Midbrain (tissue), 1 donor: ENCODE measurements at places on chromosomes 12 and 14.

GRCh38 chr12:40107803-40108620 lies 2.1 kb upstream of the SLC2A13 start:
- no peak for DNase-seq

DNA sequence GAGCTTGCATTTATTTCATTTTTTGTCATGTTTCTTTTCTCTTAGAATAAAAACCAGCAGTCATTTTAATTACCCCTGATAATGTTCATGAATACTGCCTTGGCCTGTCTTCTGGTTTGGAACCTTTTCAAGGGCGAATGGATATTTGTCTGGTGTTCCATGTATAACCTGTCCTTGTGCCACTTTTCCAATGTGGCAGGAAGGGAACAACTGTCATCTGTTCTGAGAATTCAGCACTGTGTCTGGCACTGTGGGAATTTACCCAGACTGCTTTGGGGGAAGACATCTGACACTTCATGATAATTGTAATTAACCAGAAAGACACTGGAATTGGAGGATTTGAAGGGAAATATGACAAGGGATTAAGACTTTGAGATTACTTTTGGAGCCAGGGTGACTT lies 352.8 kb downstream of the APAF1 start:
- DNase-seq = no peak

DNA sequence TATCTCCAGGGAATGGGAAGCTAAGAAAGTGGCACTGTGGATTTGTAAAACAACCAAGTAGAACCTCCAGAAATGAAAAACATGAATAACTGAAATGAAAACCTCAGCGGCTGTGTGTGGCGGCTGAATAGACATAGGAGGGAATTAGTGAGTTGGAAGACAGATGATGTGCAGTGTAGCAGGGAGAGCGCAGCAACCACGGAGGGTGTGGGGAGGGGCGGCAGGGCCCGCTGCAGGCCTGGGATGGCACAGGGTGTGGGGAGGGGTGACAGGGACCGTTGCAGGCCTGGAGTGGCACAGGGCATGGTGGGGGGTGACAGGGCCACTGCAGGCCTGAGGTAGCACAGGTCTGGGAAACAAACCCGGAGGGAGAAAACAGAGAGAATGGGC lies 51.1 kb downstream of the BEGAIN start:
- no peak for DNase-seq

DNA sequence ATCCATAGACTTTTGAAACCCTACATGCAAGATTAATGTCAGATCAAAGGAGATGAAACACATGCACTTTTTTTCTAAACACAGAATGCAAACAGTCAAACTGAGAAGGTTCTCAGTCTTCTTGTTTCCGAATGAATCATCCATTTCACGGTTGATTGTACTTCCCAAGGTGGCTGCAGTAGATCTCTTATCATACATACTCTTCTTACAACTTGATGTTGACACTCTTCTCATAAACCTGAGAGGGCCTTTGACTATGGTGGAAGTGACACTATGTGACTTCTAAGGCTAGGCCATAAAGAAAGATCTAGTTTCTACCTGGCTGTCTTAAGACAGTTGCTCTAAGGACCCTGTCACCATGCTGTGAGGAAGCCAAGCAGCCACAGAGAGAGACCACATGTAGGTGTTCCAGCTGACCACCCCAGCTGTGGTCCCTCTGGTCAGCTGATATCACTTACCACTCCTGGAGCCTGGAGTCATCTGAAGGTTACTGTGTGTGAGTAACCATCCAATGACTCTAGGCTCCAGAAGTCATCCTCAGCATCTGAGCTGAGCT lies 67.2 kb upstream of the HMGA2 start:
- no peak for DNase-seq

DNA sequence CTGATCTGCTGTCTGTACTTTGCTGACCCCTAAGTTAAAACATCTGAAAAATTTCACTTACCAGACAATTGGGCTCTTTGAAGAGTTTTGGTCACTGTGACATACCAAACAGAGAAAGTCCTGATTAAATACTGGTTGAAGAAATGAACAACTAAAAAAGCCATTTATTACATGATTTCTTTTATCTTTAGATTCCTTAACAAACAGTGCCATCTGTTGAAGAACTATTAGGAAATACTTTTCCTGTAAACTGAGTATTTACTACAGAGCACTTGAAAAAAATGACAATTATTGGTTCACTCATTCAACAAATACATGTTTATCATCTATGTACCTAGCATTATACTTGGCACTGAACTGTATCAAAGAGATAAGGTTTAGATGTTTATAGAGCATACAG lies 6.5 kb upstream of the WASHC4 start:
- no peak for DNase-seq

DNA sequence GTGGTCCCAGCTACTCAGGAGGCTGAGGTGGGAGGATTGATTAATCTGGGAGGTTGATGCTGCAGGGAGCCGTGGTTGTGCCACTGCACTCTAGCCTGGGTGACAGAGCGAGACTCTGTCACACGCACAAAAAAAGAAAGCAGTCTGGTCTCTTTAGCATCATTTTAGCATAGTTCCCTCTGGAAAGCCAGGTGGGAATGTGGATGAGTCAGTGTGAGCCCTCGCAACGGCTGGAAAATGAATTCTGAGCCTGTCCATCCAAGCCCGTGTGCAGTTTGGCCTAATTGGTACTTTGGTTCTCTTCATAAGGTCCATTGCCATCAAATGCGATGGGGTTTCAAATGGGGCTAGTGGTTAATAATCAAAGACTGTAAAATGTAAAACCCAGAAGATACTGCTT lies 2.4 kb downstream of the MYL2 start:
- no peak for DNase-seq

- DNase-seq = no peak
These were observed 942.3 kb upstream of the TMEM132C start for GRCh38 chr12:127324681-127325080.

DNA sequence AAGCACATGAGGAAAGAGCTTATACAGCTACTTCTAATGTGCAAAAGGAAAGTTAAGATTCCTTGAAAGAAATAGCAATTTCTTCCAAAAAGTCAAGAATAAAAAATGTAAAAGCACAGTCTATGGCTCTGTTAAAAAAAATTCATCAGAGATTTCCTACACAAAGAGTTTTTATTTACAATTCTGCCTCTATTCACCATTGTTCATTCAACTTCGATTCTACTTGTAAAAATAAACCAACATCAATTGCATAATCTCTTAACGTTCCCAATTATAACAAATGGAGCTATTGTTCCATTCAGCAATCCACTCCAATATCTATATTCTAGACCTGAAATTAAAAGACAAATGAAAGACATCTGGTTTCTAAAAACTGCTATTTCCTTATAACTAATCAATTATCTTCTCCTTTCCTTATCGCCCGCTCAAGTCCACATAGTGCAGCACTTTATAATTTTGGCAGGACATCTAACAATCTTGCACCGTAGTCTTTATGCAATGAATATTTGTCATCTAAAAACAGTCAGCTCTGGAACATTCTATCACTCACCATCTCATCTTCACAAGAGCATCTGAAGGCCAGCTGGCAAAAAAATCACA lies 6.2 kb downstream of the EIF2S3B start:
- peak; percentile 39 for DNase-seq

DNA sequence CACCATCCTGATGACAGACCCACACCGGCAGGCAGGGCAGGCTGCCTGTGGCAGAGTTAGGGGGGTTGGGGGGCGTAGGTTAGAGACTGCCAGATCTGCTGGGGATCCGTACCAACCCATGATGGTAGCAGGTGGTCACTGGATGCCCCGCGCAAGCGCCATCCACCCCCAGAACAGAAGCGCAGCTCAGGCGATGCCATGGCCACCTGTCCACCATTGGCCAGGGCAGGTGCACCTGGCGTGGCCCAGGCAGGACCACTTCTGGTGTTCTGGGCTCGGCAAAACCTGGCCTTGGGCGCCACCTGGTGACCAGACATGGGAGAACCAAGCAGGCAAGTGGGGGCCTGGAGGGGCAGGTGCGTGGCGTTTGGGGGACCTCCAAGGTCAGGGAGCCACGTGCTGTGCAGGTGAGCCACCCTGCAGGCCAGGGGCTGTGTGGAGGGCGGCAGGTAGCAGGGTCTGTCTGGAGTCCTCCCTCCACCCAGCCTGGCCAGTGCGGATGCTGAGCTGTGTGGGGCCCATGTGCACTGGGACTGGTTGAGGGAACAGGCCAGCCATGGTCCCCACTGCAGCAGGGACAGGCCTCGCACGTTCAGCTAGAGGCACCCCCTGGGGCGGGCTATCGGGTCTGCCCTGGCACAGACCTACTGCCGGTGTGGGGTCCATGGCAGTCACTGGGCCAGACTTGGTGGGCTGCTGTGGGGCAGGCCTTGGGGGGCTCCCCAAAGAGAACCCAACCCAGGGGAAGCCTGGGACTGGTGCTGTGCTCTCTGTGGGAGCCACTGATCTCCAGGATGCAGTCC lies 15.6 kb downstream of the BAG5 start:
- DNase-seq = peak; percentile 79

DNA sequence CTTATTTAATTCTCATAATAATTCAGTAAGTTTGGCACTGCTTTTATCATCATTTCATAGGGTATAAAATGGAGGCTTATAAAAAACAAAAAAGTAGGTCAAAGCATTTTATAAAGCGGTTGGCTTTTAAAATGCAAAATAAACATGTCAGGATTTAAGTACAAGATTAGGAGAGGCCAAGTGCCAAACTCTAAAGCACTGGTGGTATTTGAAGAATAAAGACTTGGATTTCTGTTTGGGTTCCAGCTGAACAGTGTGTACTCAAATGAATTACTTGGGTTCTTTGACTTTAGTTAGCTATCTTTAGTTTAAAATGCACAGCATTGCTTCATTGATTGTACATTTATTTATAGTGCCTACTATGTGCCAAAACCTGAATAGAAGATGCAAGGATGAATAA lies 966.6 kb upstream of the SEL1L start:
- DNase-seq = no peak

GRCh38 chr14:31212893-31213292 lies 5.3 kb upstream of the HECTD1 start:
- no peak for DNase-seq

GRCh38 chr12:98456041-98456440 lies 59.3 kb upstream of the TMPO start:
- no peak for DNase-seq

GRCh38 chr12:29200586-29200985 lies 51.5 kb downstream of the FAR2 start:
- no peak for DNase-seq

DNA sequence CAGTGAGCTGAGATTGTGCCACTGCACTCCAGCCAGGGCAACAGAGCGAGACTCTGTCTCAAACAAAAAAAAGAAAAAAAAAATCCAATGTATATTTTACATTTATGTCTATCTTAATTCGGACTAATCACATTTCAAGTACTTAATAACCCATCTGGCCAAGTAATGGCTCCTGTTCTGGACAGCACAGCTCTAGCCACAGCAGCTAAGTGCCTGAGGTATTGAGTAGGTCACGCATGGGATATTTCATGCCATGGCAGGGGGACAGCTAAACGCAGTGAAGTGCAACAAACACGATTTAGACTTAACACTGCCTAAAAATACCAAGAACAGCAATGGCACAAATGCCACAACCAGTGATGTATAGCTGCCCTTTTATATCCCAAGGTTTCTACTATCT lies 8.0 kb downstream of the BAZ1A start:
- no peak for DNase-seq

DNA sequence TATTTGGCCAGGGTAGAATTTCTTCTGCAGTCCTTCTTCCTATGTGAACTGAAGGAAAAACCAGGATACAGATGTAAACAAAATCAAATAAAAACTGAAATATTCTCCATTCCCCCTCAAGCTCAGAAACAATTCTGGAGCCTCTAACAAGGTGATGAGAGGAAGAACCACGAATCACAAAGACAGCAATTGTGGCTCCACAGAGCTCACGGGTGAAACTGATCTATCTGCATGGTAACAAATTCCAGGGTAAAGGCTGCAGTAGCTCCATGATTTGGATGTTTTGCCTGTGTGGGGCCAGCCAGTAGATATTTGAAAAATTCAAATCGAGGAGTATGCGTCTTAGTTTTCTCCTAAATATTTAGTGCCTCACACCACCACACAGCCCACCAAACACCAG lies 10.6 kb downstream of the GRIN2B start:
- no peak for DNase-seq

DNA sequence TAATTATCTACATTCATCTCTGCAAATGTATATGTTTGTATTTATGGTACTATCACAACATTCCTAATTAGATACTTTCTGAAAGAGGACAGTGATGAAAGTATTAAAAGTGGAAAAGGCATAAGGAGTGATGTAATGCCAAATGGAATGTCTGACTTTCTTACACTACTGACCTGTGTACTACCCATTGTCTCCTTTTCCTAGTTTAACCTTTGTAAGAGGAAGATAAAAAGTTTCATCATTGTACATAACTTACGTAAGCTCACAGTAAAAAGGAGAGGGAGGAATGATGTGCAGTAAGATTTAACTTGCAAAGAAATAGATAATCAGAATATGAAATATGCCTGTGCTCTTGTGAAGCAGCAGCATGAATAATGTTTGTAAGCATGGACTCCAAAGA lies 55.9 kb downstream of the SOX5 start:
- DNase-seq = no peak

- no peak for DNase-seq
These were observed 56.5 kb upstream of the CFL2 start for GRCh38 chr14:34770901-34771300.

GRCh38 chr12:82954064-82954463 lies 267.4 kb downstream of the TMTC2 start:
- no peak for DNase-seq

- DNase-seq = no peak
These were observed 30.9 kb upstream of the AMN start for GRCh38 chr14:102891556-102891955.

GRCh38 chr12:3218228-3219171 lies 141.3 kb downstream of the TSPAN9 start:
- DNase-seq = no peak

DNA sequence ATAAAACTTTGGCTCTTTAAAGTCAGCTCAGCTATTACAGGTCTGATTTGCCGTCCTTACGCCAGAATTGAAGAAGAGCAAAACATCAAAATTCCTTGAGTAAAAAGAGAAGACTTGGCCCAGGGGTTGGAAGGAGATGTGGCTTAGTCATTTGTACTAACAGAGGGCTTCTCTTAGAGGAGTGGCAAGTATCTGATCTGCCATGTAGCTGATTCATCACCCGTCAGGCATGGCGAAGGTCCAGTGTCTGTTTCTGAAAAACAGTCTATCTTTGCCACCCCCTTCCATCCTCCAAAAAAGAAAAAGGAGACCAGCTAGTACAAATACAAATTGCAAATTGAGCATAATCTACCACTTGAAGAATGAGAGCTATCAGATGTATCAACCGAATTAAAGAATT lies 91.9 kb downstream of the RAD52 start:
- no peak for DNase-seq

DNA sequence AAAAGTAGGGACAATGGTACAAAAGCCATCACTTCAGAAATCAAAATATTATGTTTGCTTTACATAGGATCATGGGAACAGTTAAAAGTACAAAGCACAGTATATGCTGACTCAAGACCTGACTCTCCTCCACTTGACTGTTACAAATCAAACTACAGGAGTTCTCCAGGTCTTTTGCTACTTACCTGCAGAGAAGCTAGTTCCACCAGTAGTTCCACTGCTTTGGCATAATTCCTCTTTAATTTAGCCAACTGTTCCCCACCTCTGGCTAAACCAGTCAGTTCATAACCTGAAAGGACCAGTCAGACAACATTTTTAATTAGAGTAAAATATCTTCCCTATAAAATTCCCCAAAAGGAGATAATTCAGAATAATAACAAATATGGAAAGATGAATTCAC lies 14.0 kb downstream of the ATP6V1D start:
- no peak for DNase-seq

- no peak for DNase-seq
These were observed 509.6 kb downstream of the NOVA1 start for GRCh38 chr14:26088275-26088674.

- DNase-seq = no peak
These were observed 59.8 kb upstream of the KCNA1 start for GRCh38 chr12:4849795-4850345.

GRCh38 chr12:79681008-79681590 lies 9.7 kb downstream of the PAWR start:
- DNase-seq = no peak
